Cardiac muscle cell (in vitro differentiated cells and primary cell): ENCODE measurements at places on chromosomes 6 and 20. TPM values are rescaled to one million over a fixed set of nuclear protein-coding genes. Genes with fewer than 3 reads are reported as not detected.

The FOXS1 gene
- 0.07 and 0.83 TPM in 2 replicates for total RNA-seq

The TMEM200A gene
- total RNA-seq, result 0.12 and 0.18 TPM in 2 replicates

DNA sequence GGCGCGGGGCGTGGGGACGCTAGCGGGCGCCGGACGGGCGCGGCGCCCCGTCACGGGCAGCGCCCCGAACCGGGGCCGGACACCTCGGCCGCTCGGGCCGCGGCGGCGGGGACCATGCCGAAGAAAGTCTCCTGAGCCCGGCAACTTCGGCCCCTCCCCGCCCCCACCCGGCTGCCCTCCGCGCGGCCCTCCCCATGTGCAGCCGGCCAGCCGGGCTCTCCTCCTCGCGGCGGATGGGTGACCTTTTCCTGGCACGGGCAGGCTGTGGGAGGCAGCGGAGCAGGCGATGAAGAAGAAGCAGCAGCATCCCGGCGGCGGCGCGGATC is 278 bp downstream of the UST start:
- peak; percentile 72 for DNase-seq

DNA sequence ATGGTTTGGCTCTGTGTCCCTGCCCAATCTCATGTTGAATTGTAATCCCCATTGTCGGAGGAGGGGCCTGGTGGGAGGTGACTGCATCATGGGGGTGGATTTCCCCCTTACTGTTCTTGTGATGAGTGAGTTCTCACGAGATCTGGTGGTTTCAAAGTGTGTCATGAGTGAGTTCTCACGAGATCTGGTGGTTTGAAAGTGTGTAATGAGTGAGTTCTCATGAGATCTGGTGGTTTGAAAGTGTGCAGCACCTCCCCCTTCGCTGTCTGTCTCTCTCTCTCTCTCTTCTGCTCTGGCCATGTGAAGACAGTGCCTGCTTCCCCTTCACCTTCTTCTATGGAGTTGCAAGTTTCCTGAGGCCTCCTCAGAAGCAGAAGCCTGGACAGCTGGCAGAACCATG is 87.6 kb downstream of the MYLK4 start:
- no peak for DNase-seq

DNA sequence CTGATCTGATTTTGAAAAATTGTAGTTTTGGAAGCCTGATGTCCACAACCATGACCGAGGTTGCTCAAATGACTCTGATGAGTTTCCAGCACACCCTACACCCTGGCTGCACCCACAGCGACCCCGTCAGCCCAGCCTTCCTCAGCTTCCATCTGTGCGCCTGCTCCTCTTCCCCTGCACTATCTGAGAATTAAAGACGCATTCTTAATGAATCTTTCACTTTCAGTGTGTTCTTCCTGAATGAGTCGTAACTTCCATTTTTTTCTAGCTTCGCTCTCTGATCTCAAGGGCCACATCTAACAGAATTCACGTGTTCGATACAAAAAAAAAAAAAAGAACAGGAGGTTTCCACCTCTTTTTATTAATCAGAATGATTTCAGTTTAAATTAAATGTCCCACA is 21.3 kb upstream of the RREB1 start:
- DNase-seq, result no peak

GRCh38 chr20:25374842-25375241 is 15.8 kb downstream of the ABHD12 start:
- DNase-seq, result no peak

DNA sequence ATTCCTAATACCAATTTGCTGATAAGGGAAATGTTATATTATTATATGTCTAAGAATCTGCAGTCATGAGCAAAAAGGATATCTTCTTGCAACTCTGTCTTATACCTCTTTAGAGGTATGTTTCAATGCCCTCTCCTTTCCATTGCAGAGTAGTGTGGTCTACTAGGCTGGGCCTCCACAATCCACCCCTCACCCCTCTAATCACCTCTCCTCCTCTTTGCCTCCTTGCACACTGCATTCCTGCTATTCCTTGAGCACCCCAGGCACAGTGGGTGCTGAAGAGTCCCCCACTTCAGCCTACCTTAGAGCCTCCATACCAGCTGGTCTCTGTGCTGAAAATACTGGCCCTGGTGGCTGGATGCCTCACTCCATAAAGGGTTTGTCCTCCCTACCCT is 26.9 kb downstream of the ARMC2 start:
- no peak for DNase-seq

- DNase-seq, result no peak
Measured at GRCh38 chr6:76250666-76251065, 178.2 kb upstream of the IMPG1 start.

GRCh38 chr6:81863123-81863522 is 110.6 kb upstream of the TENT5A start:
- no peak for DNase-seq

DNA sequence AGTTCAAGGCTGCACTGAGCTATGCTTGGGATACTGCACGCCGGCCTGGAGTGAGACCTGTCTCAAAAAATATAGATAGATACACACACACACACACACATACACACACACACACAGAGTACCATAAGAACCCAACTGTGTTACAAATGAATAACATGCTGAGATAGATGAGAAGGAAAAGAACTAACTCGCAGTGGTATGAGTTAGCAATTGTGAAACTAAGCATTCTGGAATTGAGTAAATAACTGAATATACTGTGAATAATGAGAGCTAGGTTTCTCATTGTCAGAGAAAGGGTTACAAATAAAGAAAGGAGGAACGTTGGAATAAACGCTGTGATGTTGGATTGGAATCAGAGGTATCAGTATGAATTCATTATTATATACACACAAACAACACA is 14.6 kb upstream of the FAXC start:
- DNase-seq, result no peak
